Naive B cell (primary cell): ENCODE measurements at places on chromosomes 7 and 10. TPM values are rescaled to one million over a fixed set of nuclear protein-coding genes. Genes with fewer than 3 reads are reported as not detected.

FANK1 gene
- polyA plus RNA-seq: not detected

ADRA2A gene
- polyA plus RNA-seq: not detected

NRP1 gene
- polyA plus RNA-seq: not detected

FZD8 gene
- not detected for polyA plus RNA-seq

DNA sequence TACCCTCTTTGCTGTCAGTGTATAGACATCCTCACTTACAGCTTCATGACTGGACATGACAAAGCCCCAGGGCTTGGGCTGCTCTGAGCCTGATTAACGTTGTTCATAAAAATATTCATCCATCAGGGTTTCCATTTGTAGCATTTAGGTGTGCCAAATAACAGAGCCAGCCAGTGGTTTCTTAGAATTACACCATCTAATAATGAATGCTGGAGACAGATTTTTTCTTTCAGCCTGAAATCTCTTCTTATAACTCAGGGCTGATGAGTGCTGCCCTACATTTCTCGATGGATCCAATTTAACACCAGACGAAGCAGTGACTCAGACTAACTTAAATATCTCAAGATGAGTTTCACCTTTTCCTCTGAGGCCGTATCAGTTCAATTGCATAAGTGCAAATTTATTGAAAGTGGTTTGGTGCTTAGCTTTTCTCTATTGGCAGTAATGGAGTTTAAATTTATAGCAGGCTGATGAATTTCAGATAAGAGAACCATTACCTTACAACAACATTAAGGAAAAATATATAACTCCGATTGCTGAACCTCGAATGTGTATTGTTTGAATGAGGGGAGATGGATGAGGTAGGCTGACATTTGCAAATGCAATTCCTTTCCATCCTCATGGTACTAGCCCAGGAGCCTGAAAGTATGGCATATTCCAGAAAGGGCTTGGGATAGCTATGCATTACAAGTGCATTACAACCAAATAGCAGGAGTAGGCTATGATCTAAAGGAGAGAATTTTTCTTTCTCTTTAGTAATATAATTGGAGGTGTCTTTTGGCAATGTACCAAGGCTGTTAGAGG lies 900.6 kb downstream of the KCNMA1 start:
- no peak overlapping the region for H3K27ac ChIP-seq
- H3K36me3 ChIP-seq: peaks cover 1% of the 10 kb centered on the region
- H3K27me3 ChIP-seq: no peaks in the 10 kb centered on the region
- no peak for DNase-seq
- no peak overlapping the region for H3K4me3 ChIP-seq

LRRC4 gene
- not detected for polyA plus RNA-seq

GRCh38 chr7:31687024-31687748 lies at the start of gene PPP1R17:
PPP1R17 (plus strand) TSS chr7:31687215; CDS start chr7:31692442, 5,227 bp downstream.
- no peak for DNase-seq
- peaks cover under 1% of the 10 kb centered on the region for H3K27me3 ChIP-seq
- no peak within 1 kb of the TSS for H3K27ac ChIP-seq

- no peaks in the 10 kb centered on the region for H3K36me3 ChIP-seq
- peaks cover 22% of the 10 kb centered on the region for H3K27me3 ChIP-seq
- no peak for DNase-seq
- peaks cover 20% of the 10 kb centered on the region for H3K4me1 ChIP-seq
These were observed 584 bp upstream of the RUNDC3B start for GRCh38 chr7:87627634-87627994.

- no peak for DNase-seq
- no peaks in the 10 kb centered on the region for H3K27me3 ChIP-seq
- H3K4me1 ChIP-seq: peaks cover 22% of the 10 kb centered on the region
These were observed 147.3 kb downstream of the NRBF2 start for GRCh38 chr10:63280386-63280785.

PDE6C gene
- polyA plus RNA-seq: not detected
